ENCODE measurements at places on chromosomes 4 and X.

DNA sequence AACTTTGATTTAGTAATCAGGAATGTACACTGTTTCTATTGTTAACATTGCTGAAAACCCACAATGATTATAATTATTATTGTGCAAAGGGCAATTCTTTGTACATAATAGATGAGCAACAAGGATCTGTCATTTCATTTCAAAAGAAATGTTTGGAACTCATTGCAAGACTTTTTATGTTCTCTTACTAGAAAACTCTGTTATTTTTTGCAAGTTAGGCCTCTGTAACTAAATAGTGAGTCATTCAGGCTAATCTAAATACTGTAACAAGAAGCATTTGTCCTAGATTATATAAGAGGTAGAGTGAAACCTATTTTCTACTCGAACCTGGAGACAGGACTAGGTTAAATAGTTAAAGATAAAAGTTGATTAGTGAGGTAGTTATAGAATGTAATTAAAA is 93.2 kb upstream of the FAM47B start:
- no peak for DNase-seq

GRCh38 chr4:138897811-138898226 is 117.8 kb upstream of the NOCT start:
- DNase-seq, result no peak

GRCh38 chrX:44842550-44843317 is 1.1 kb upstream of the DUSP21 start:
- no peak for DNase-seq

- no peak for DNase-seq
Measured at GRCh38 chr4:1247864-1248244, 1.1 kb downstream of the CTBP1 start.

DNA sequence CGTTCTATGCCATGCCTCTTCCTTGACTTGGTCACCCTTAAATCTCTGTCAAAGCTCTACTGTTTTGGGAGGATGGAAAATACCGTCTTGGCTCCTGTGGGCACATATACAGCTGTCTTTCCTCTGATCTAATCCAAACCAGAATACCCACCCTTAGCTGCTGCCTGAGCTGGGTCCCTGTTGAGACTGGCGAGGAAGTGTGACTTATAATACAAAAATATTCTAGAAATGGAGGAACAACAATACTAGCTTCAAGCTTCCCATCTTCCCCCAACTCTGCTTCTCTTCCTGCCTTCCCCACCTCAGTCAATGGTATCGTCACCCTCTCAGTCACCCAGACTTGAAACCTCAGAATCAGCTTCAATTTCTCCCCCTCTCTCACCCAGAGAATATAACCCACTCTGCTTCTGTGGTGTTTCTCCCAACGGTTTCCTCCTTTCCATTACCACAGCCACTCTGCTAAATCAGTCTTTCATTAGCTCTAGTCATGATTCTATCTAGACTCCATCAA is 599 bp upstream of the IL2RG start:
- no peak for DNase-seq

- no peak for DNase-seq
Measured at GRCh38 chr4:78441756-78442155, 109.8 kb upstream of the ANXA3 start.

GRCh38 chr4:31021008-31021407 is 300.8 kb downstream of the PCDH7 start:
- no peak for DNase-seq

DNA sequence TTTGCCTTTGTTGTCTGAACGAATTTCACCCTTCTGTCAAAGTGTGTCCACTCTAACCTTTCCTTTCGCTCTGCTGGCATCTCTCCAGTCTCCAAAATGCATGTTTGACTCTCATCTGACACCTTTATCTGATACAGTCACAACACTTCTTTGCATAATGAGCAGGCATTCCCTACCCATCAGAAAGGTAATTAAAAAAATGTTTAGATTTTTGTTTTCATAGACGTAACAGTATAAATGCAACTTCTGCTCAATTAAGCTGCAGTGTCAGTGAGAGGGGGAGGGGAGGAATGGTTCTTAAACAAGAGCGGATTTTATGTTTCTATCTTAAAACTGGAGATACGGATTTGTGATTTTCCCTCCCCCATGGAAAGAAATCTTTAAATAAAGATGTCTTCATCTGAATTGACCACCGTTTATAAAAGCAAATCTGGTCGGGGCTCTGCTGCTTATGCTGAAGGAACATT is 70.2 kb downstream of the CXXC4 start:
- no peak for DNase-seq

DNA sequence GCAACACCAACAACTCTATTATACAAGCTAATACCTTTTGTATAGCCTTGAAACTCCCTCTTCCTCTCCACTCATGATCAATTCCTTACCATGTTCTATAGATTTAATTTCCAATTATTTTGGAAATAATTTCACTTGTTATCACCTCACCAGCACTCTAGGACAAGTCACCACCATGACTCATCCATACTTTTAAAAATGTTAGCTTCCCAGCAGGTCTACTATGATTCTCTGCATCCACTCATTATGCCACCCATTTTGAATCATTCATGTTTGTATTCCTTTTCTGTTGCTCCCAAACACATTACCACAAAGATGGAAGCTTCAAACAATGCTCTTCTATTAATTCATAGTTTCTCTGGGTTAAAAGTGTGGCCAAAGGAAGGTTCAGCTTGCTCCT is 469.6 kb downstream of the PDGFC start:
- DNase-seq, result no peak

DNA sequence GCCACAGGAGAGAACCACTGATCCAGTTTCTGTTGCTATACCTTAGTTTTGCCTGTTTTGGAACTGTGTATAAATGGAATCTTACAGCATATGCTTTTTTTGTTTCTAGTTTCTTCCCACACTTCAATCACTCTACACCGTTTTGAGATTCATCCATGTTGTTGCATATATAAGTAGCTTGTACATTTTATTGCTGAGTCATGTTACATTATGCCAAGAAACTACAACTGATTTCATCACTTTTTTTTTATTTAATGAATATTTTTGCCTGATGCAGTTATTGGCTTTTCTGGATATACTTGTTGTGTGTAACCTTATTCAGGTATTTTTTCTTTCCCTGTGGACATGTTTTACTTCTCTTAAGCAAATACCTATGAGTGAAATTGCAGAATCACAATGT is 1135.9 kb downstream of the RAPGEF2 start:
- no peak for DNase-seq

- no peak for DNase-seq
Measured at GRCh38 chr4:7466904-7467303, 32.2 kb upstream of the PSAPL1 start.

DNA sequence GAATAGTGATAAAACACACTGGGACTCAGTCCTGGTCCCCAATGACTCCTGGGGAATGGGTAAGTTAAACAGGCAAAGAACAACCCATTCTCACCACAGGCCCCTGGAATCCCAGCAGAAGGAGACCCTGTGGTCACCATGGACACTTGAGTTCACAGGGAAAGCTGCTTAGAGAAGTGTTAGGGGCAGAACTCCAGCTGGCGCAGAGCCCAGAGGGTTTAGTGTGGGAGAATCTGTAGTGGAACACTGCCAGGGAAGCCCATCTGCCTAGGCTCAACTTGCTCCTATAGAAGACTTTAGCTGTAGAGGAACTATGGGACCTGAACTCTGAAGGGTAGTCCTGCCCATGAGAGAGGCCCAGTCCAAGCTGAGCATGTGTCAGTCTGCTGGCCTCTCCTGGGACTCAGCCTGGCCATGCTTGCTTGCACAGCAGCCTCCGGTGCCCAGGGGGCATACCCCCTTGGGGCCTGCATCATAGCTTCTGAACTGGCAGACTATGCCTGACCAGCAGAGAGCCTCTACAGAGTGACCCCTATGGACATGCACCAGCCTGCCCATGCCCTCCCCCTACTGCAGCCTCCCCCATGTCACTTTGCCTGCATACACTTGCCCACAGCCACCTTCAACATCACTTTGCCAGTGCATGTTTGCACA is 343.5 kb downstream of the IDS start:
- DNase-seq, result no peak

DNA sequence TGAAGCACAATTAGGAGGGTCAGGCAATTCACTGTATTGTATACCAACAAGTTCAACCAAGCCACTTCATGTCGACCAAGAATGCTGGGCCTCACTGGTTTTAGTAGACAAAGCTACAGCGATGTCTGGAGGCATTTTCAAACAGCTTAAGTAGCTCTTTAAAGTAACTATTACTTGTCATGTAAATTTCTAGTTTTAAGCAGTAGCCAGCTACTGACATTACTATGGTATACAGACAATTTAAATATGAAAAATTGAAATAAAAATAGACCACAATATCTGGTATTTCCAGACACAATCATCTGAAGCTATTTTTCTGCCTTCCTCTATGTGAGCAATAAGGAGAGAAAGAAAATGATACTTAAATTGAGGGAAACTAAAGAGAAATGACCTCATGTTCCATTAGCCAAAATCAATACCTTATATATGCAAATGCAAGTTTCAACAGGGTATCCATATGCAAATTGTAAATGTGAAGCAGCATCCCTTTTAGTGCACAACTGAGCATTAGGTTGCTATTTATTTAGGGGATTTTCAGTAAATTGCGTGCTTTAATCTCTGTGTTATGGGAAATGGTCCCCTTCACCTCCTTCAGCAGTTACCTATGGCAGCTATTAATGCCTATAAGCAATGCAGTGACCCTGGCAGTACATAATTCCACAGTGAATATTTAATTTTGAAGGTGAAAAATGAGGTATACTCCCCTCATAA is 119.5 kb downstream of the GPC3 start:
- DNase-seq, result no peak

DNA sequence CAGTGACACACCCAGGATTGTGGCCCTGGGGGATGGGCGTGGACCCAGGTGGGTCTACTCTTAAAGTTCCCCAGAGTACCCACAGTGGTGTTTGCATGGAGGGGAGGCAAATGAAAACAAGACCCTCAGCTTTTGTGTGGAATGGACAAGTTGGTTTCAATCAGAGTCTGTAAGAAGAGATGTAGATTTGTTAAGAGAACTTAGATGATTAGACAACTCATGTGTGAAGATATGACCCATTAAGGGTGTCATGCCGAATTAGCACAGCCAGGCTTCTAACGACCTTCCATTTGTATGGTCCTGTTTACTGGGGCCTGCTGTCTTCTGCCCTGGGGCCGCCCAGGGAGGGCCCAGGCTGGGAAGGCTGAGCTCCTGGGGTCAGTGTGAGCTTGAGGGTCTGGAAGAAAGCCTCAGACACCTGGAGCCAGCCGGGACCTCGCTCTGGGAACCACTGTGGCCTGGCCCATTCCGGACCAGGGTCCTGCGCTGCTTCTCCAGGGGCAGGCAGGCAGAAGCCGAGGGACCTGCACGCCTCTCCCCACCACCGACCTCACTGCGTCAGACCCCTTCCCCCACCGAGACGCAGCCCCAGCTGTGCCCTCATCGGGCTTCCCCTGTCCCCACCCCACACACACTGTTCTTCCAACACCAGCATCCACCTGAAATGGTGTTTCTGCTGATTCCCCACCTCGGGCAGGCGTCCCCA is 20.4 kb downstream of the UVSSA start:
- no peak for DNase-seq

DNA sequence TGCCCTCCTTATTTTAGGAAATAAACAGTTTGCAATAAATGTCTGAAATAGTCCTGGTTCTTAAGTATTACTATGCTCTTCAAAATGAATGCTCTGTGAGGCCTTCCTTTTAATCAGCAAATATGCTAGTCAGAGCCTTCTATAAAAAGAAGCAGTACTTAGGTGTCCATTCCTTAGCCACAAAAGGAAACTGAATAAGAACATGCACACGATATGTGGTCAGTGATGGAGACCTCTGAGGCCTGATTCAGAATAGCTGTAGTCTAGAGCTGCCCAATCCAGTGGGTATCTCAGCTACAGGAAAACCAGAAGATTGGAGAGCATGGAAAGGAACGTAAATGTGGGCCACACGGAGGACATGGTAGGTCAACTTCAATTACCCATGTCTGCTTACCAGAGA is 141.8 kb downstream of the RASL11B start:
- DNase-seq, result no peak

DNA sequence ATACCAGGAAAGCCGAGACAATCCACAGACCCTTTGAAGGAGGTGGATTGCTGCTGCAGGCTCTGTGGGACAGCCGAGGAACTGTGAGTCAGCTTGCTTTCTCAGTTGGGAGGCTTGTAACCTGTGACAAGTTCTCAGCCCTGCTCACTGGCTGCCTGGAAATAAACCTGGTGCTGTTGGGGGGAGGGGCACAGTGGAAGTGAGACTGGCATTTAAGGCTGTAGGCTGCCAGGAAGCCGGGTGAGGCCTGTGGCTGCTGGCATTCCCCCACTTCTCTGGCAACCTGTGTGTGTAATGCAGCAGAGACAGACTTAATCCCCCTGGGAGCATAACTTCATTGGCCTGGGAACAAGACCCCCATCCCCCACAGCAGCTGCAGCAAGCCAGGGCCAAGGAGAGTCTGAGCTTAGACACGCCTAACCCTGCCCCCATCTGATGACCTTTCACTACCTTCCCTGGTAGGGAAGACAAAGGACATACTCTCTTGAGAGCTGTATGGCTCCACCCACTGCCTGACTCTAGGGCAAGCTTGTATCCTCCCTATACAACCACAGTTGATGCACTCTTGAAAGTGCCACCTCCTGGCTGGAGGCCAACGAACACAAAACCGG is 64.1 kb downstream of the ALPK1 start:
- DNase-seq, result no peak

DNA sequence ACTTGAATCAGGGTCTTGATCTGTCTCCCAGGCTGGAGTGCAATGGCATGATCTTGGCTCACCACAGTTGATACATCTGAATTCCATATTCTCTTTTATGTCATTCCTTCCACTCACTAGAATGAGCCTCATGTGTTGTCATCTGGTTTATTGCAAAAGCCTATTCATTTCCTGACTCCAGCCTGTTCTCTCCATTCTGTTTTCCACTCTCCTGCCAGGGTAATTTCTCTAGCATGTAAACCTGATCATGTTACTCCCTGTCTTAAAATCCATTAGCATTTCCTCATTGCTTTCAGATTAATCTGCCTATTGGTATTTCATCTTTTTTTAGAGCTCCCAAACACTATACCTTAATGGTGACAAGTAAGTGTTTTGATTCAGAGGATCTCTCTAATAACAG is 4.3 kb upstream of the DDX60L start:
- DNase-seq, result no peak

GRCh38 chr4:109352941-109353340 is 50.5 kb upstream of the COL25A1 start:
- DNase-seq, result no peak

DNA sequence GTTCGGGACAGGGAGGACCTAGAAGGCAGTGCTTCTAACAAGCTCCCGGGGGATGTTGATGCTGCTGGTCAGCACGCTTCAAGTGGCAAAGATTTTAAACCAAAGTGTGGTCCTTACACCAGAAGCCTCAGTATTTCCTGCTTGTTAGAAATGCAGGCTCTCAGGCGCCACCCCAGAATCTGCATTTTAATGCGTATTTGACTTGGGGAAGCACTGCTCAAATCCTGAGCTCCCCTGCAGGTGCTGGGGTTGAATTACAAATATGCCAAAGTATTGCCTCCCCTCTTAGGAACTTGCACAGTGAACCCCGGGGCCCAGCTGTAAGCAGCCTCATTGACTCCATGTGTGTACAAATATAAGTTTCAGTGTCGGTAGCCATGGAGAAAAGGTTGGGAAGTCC is 70.8 kb upstream of the RAI2 start:
- DNase-seq, result no peak

- no peak for DNase-seq
Measured at GRCh38 chr4:183842129-183842528, 63.0 kb upstream of the STOX2 start.

All from left cardiac atrium (tissue), 4 donors.